Caco-2 (cell line): ENCODE measurements at places on chromosomes 11 and 22. TPM values are rescaled to one million over a fixed set of nuclear protein-coding genes. Genes with fewer than 3 reads are reported as not detected.

DNA sequence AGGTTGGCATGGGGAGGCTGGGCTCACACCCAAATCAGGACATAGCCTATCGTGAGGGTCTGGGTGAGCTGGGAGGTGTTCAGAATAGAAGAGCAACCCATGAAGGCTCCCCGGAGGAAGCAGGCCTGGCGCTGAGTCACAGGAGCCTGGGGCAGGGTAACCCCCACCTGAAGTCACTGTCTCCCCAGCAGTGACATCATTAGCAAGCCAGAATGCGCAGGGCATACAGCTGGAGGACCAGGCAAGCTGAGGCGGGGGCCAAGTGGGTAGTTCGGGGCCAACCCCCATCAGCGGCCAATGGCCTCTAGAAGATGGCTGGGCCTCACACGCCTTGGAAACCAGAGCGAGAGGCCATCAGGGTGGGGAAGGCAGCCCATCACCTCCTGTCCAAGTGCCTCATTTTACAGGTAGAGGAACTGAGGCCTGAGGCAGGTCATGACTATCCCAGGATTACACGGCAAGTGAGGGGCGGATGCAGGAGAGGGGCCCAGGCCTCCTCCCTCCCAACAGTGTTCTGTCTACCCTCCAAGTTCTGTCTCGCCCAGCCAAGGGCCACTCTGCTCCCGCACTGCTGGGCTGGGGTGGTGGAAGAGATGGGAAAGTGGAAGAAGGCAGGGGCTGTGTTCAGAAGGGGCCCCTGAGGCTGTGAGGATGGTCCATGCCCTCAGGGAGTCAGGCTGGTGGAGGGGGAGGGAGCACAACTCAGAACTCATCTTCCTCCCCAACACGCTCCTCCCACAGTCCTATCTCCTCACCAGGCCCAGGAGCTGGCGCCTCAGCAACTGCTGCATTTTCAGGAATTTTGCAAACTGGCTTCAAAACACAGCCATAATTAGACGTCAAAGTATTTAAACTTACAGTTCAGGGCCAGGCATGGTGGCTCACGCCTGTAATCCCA is 24.6 kb downstream of the RPL3 start:
- no peak overlapping the region for H3K4me3 ChIP-seq
- no peak overlapping the region for H3K27ac ChIP-seq
- peaks cover 66% of the 10 kb centered on the region for H3K4me1 ChIP-seq

GRCh38 chr22:32829451-32829851 is 27.9 kb downstream of the TIMP3 start:
- no peak for DNase-seq
- H3K4me3 ChIP-seq: no peak overlapping the region
- H3K27ac ChIP-seq: no peak overlapping the region
- no peaks in the 10 kb centered on the region for H3K27me3 ChIP-seq
- H3K36me3 ChIP-seq: no peaks in the 10 kb centered on the region; the same call in none of the 2 replicates
- H3K4me1 ChIP-seq: no peaks in the 10 kb centered on the region

DNA sequence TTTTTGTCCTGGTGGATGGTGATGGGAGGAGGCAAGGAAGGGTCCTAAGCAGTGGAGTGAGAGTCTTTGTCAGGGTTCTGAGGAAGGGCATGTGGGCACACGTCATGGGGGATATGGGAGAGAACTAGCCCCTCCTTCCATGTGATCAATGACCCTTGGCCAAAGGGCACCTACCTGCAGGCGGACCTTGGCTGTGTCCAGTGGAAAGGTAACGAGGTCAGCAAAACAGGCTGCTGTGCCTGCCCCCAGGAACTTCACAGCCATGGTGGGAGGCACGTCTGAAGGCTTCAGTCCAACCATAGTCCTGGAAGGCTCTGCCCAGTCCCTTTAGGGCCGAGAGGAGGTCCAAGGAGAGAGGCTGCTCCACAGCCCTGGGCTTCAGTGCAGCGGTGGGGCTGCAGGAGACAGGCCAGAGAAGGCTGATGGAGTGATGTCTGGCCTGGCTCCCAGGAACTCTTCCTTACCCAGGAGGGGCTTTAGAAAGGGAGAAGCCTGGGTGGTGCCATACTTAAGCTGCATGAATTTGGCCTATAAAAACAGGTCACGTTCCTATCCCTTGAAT is 2.1 kb downstream of the UCP3 start:
- H3K36me3 ChIP-seq: no peaks in the 10 kb centered on the region
- H3K4me1 ChIP-seq: peaks cover 6% of the 10 kb centered on the region; the same call in 1 of the 2 replicates
- H3K27me3 ChIP-seq: no peaks in the 10 kb centered on the region
- H3K4me3 ChIP-seq: no peak overlapping the region
- H3K27ac ChIP-seq: no peak overlapping the region

- no peak overlapping the region for H3K4me3 ChIP-seq
- DNase-seq: no peak
- no peaks in the 10 kb centered on the region for H3K27me3 ChIP-seq
- H3K4me1 ChIP-seq: no peaks in the 10 kb centered on the region
- H3K36me3 ChIP-seq: no peaks in the 10 kb centered on the region
These were observed 19.6 kb downstream of the ACER3 start for GRCh38 chr11:76880314-76880713.

- H3K27ac ChIP-seq: peak overlapping the region; percentile 49
- peaks cover 10% of the 10 kb centered on the region for H3K4me1 ChIP-seq
- H3K4me3 ChIP-seq: no peak overlapping the region
- no peaks in the 10 kb centered on the region for H3K36me3 ChIP-seq
These were observed 13.0 kb upstream of the CXCR5 start for GRCh38 chr11:118870396-118871343.

DNA sequence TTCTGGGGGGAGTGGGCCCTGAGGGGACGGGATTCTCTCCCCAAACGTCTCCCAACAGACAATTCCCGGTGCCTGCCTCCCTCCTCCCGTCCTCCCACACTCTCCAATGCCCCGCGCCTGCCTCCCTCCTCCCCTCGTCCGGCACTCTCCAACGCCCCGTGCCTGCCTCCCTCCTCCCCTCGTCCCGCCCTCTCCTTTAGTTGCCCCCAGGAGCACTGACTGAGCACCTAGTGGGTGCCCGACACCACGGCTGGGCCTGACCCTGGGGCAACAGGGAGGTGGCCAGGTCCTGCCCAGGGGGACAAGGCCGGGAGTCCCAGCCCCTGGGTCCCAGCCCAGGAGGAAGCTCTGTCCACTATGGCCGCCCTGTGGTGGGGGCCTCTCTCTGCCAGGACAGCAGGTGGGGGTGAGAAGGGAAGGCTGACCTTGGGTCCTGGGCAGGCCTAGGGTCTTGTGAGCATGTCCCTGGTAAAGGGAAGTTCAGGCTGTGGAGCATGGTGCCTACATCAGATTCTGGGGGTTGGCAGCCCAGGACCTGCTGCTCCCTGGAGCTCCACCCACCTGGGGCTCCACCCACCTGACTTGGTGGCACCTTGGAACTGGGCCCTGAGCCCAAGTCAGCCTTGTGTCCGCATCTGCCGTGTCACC is 942.3 kb downstream of the BRD1 start:
- no peak overlapping the region for H3K27ac ChIP-seq
- H3K4me1 ChIP-seq: no peaks in the 10 kb centered on the region

DNA sequence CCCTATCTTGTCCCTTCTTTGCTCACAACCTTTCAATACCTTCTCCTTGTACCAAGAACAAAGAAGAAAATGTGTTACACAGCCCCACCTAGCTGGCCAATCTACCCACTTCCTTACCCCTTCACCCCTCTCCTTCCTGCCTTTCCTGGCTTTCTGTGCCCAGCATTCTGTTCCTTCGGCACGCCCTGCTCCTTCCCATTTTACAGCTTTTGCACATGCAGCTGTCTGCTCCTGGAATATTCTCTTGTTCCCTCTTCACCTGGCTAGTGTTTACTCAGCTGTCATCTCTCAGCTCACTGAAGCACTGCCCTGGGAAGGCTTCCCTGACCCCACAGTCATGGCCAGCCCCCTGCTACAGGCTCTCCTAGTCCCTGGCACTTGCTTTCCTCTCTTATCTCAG is 30.7 kb downstream of the SERPINH1 start:
- H3K36me3 ChIP-seq: no peaks in the 10 kb centered on the region
- no peaks in the 10 kb centered on the region for H3K27me3 ChIP-seq
- DNase-seq: peak; percentile 38
- peaks cover 30% of the 10 kb centered on the region for H3K4me1 ChIP-seq

GRCh38 chr11:62010935-62011528 is 43.6 kb upstream of the FTH1 start:
- no peaks in the 10 kb centered on the region for H3K36me3 ChIP-seq
- no peak overlapping the region for H3K4me3 ChIP-seq
- no peaks in the 10 kb centered on the region for H3K27me3 ChIP-seq
- peak overlapping the region; percentile 42 for H3K27ac ChIP-seq
- peaks cover 30% of the 10 kb centered on the region for H3K4me1 ChIP-seq

- no peaks in the 10 kb centered on the region for H3K27me3 ChIP-seq
- no peak for DNase-seq
- no peak overlapping the region for H3K27ac ChIP-seq
- no peaks in the 10 kb centered on the region for H3K4me1 ChIP-seq
- no peak overlapping the region for H3K4me3 ChIP-seq
These were observed 46.5 kb downstream of the SLC5A12 start for GRCh38 chr11:26675233-26675928.

DNA sequence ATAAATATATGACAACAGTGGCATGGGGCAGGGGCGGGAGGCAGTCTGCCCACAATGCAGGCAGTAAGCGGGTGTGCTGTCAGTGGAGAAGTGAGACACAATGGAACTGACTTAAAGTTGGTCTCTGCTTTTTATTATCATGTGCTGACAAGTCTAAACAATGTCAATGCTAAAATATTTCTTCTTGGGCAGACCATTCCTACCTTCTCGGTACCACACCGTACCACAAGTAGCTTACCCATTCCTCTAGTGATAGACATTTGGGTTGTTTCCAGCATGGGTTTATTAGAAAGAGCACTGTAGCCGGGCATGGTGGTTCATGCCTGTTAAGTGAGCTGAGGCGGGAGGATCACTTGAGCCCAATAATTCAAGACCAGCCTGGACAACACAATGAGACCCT is 2.6 kb upstream of the CHADL start:
- DNase-seq: no peak
- no peaks in the 10 kb centered on the region for H3K4me1 ChIP-seq
- H3K36me3 ChIP-seq: no peaks in the 10 kb centered on the region
- H3K27me3 ChIP-seq: no peaks in the 10 kb centered on the region
- H3K4me3 ChIP-seq: no peak overlapping the region

GRCh38 chr22:25627271-25627852 is 62.9 kb downstream of the GRK3 start:
- no peaks in the 10 kb centered on the region for H3K27me3 ChIP-seq
- H3K36me3 ChIP-seq: no peaks in the 10 kb centered on the region
- no peak overlapping the region for H3K27ac ChIP-seq
- no peak overlapping the region for H3K4me3 ChIP-seq

- H3K36me3 ChIP-seq: no peaks in the 10 kb centered on the region
- H3K27ac ChIP-seq: no peak overlapping the region
- H3K4me1 ChIP-seq: peaks cover 3% of the 10 kb centered on the region; the same call in 1 of the 2 replicates
- no peaks in the 10 kb centered on the region for H3K27me3 ChIP-seq
These were observed 1316.8 kb upstream of the RAG2 start for GRCh38 chr11:37914859-37915258.

GRCh38 chr11:106160494-106160893 is 83.0 kb downstream of the AASDHPPT start:
- no peaks in the 10 kb centered on the region for H3K27me3 ChIP-seq
- no peak overlapping the region for H3K27ac ChIP-seq
- no peak for DNase-seq
- H3K36me3 ChIP-seq: no peaks in the 10 kb centered on the region
- H3K4me1 ChIP-seq: peaks cover 5% of the 10 kb centered on the region

DNA sequence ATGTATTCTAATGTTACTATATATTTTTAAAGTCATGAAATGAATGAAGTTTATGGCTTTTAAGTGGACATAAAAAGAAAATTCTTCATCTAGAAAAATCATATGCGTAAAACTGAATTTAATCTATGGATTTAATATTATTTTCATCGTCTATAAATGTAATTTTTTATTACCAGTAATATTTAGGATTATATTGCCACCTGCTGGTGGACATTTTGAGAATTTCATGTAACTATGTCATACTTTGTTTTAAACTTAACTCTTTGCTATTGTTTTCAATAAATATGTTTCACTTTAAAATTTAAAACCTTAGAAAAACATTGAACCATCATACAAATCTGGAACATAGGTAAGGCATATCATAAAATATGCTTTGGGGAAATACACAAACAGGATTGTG is 66.5 kb upstream of the CEP126 start:
- no peaks in the 10 kb centered on the region for H3K4me1 ChIP-seq
- H3K27ac ChIP-seq: no peak overlapping the region
- DNase-seq: no peak
- no peak overlapping the region for H3K4me3 ChIP-seq

GRCh38 chr11:21056644-21057043 is 387.3 kb downstream of the NELL1 start:
- H3K27me3 ChIP-seq: no peaks in the 10 kb centered on the region
- no peaks in the 10 kb centered on the region for H3K4me1 ChIP-seq
- H3K27ac ChIP-seq: no peak overlapping the region
- H3K4me3 ChIP-seq: no peak overlapping the region
- no peak for DNase-seq
- no peaks in the 10 kb centered on the region for H3K36me3 ChIP-seq

DNA sequence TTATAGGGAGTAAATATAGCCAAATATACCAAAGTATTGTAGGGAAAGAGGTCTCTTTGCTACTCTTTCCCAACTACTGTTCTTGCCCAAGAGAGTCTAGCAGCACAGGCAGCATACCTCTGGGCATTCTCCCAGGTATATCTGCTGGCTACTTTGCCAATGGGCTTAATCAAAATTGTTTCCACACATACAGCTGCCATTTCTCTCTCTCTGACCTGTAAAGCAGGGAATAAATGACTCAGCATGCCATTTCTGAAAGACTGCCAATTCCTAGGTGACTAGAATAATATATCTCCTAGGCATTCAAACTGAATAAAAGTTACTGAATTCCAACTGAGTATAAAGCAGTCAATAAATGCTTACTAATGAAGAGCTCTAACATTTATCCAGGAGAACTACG is 44.6 kb downstream of the RDX start:
- peaks cover 5% of the 10 kb centered on the region for H3K36me3 ChIP-seq
- no peak overlapping the region for H3K27ac ChIP-seq
- no peak for DNase-seq
- no peaks in the 10 kb centered on the region for H3K4me1 ChIP-seq
- no peaks in the 10 kb centered on the region for H3K27me3 ChIP-seq

DNA sequence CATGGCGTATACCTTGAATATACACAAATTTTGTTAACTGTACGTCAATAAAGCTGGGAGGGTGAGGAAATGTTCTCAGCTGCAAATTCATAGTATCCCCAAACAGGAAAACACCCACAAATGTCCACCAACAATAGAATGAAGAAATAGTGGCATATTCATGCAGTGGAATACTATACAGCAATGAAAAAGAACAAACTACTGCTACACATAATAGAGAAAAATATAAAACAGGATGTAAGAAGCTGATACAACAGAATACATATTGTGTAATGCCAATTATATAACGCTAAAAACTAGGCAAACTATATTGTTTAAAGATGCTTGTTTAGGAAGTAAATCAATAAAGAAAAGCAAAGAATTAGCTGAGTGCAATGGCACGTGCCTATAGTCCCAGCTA is 81.5 kb downstream of the SIK3 start:
- no peak for DNase-seq
- H3K36me3 ChIP-seq: no peaks in the 10 kb centered on the region
- peaks cover 27% of the 10 kb centered on the region for H3K4me1 ChIP-seq
- no peak overlapping the region for H3K4me3 ChIP-seq
- H3K27ac ChIP-seq: no peak overlapping the region

Gene APOL1
- 0.32 and 0.39 TPM in 2 replicates for total RNA-seq

Gene LGR4
- 34.7 and 37.1 TPM in 2 replicates for total RNA-seq

Gene FAM180B
- total RNA-seq: not detected in 2 replicates

Gene APBB1
- 37.8 and 39.0 TPM in 2 replicates for total RNA-seq

Gene TAF1D
- 354 and 376 TPM in 2 replicates for total RNA-seq

Gene SLC22A8
- not detected in 2 replicates for total RNA-seq

Gene ASCL2
- 26.6 and 32.5 TPM in 2 replicates for total RNA-seq

Gene MS4A7
- total RNA-seq: not detected in 2 replicates

Gene GPR83
- 2.7 and 2.8 TPM in 2 replicates for total RNA-seq

Gene YPEL4
- 0.32 TPM in 1 of 2 replicates, not detected in the other for total RNA-seq

Gene VSIG10L2
- total RNA-seq: not detected in 2 replicates
